ENCODE measurements at places on chromosomes 3 and 15.

DNA sequence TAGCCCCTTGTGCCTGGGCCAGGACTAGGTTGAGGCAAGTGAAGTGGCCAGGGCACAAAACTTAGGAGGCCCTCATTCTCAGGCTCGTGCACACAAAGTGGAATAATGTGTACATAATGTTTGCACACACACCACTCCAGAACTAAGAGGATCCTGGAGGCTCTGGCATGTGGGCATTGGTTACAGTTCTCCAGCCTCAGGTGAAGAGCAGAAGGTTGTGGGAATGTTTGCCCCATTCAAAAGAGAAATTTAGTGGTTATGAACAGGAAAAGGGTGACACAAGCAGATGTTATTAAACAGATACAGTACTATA, 31.3 kb downstream of the ASB7 start:
- DNase-seq = no peak

GRCh38 chr15:63892794-63893441, 59.2 kb upstream of the HERC1 start:
- peak; percentile 98 for DNase-seq

- DNase-seq = no peak
Measured at GRCh38 chr3:37324131-37324530, 149.7 kb upstream of the LRRFIP2 start.

DNA sequence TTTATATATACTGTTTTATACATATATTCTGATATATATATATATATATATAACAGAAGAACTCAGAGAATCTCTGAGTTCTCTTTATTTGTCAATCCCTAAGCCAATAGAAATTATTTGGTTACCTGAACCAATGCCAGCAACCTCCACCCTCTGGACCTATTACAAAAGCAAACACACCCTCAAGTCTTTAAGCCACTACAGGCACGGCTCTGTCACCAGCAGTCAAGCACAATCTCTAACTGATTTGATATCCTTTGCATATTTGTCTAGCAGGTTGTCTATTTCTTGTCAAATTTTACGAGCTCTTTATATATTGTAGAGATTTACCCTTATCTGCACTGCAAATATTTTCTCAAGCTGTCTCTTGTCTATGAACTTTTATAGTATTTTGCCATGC, 66.6 kb upstream of the TOPAZ1 start:
- no peak for DNase-seq

DNA sequence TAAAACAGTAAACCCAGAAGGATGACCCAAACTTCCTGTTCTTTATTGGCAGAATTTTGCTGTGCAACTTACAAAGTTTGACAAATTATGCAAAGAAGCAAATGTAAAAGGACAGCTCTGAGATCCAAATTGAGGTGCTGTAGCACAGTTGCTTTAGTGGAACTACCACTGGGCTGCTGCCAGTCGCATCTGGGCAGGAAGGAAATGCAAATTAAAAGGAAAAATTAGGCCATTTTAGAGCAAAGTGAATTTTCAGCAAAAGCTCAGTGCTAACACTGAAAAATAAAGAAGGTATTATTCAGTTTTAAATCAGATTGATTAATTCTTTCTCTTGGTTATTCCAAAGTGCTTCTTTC, 104.5 kb downstream of the ZMAT3 start:
- no peak for DNase-seq

- DNase-seq = no peak
Measured at GRCh38 chr15:39887832-39888231, 32.2 kb downstream of the GPR176 start.

DNA sequence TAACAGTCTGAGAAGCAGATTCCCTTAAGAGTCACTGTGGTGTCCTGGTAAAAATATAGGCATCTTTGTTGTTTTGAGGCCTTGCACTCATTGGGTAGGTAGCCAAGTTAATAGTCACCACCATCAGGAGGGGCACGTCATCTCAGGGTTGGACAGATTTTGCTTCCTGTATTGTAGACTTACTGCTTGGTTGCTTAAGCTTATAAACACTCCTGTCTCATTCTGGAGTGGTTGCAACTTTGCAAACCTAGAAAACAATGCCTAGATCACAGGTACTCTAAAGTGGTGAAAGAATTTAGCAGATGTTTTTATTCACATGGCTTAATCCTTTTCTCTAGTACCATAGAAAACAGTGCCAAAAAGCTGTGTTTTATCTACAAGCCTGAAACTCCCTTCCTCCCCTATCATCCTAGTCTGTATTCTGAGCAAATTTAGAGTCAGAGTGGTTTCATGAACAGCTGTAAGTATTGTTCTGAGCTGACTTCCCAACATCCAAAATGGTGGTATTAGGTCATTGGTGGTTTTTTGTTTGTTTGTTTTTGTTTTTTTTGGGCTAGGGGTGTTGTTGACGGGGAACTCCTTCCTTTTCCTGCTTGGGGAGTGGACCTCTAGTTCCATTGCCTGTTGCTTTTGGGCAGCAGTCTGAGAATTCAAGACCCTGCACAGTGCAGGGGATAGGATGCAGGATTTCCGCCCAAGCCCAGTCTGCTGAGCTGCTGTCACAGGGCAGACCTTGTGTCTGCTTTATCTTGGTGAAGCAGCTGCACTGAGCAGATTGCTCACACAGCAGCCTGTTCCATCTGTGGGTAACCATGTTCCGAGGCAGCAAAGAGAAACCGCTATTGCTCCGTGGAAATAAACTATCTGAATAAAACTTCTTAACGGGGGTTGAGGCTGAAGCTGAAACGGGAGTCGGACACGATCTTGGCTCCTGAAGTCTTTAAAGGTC, 202.0 kb downstream of the AKAP13 start:
- peak; percentile 14 for DNase-seq

- no peak for DNase-seq
Measured at GRCh38 chr3:121969631-121970030, 52.4 kb downstream of the ILDR1 start.
